Mammary epithelial cell (primary cell): ENCODE measurements at places on chromosomes 13 and 19. TPM values are rescaled to one million over a fixed set of nuclear protein-coding genes. Genes with fewer than 3 reads are reported as not detected.

Gene CASP14
- total RNA-seq: 3.7 and 27.6 TPM in 2 replicates

Gene LGI4
- 0.17 TPM for total RNA-seq

Gene IGFL2
- under 0.01 TPM for total RNA-seq

Gene PINLYP
- 0.83 TPM for total RNA-seq

Gene WDR88
- 0.33 TPM for total RNA-seq

Gene SUGP2
- total RNA-seq: 55.4 and 59.5 TPM in 2 replicates

Gene CPB2
- not detected for total RNA-seq
